ENCODE measurements at places on chromosomes 2 and 18.

GRCh38 chr2:118374974-118375755, 286.9 kb downstream of the INSIG2 start:
- DNase-seq = no peak

GRCh38 chr2:3665886-3666612, 8.0 kb downstream of the ALLC start:
- DNase-seq = no peak

- no peak for DNase-seq
These were observed 47.5 kb upstream of the TXNDC2 start for GRCh38 chr18:9838144-9838877.

DNA sequence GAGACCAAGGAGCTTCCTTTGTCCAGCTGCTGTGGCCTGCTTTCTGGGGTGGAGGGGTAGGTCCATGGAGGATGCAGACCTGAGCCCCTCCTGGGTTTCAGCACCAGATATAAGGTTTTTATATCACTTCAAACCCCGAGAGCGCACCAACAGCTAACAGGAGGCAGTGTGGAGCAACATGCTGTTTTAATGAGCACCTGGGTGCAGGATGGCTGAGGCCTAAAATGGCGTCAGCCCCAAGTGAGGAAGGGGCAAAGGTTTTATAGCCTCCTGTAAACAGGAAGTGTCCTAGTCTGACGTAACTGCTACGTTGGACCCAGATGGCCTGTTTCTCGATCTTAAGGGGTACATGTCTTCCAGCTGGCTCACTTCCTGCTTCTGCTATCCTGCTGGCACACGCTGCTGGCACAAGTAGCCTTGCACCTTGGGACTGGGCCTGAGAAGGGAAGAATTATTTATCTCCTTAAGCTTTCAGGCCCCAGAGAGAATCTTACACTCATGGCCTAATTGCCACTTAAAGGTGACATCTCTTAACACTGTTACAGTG, 11.4 kb upstream of the REG1B start:
- no peak for DNase-seq

- DNase-seq = peak; percentile 33
These were observed 3.1 kb upstream of the MATN3 start for GRCh38 chr2:20015482-20016083.

- no peak for DNase-seq
These were observed 97.2 kb upstream of the OTOS start for GRCh38 chr2:240237609-240238174.

DNA sequence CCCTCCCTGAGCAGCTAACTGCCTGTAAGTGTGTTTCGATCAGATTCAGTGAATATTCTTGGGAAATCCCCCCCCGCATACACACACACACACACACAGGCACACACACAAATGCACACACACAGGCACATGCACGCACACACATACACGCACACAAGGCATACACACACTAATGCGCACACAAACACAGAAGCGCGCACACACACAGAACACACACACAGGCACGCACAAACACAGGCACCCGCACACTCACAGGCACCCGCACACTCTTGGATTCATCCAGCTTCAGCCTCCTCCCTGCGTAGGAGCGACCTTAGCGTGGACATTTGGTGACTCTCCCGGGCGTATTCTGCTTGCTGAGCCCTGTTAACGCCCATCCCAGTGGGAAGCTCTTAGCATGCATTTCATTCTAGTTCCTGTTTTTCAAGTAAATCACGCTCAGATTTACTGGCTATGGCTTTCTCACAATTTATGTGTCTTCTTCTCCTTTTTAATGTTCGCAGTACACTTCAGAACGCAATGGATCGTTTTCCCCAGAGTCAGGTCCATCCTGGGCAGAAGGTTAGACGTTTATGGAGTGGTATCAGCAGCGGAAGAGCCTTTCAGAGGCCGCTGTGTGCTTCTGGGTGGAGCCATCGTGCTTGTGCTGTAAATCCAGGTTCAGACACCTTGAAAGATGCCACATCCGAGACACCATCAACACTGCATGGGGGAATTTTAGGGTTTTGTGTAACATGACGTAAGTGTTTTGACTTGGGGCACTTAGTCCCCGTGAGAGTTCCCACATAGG, 656.6 kb downstream of the GALR1 start:
- DNase-seq = no peak

DNA sequence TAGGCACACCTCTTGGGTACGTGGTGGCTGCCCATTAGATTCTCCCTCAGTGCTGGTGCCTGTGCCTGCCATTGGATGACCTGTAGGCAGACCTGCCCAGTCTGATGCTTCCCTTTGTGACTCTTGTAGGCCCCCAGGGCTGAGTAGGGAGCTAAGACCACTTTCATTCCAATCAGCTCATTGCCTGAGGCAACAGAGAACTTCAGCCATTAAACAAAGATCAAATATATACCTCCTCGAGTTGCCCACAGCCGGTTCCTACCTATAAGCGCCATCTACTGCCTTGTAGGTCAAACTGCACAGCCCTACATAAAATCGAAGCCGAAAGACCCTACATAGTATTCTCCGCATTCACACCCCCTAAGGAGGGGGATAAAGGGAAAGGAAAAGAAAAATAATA, 184.6 kb downstream of the ETAA1 start:
- no peak for DNase-seq

- peak; percentile 11 for DNase-seq
These were observed 60.9 kb downstream of the AAK1 start for GRCh38 chr2:69582582-69583176.

- no peak for DNase-seq
These were observed 4.9 kb downstream of the DLGAP1 start for GRCh38 chr18:4450065-4450658.

All from CD14-positive monocyte (primary cell).